Central memory CD8-positive, alpha-beta T cell (primary cell): ENCODE measurements at places on chromosomes 13 and 19.

DNA sequence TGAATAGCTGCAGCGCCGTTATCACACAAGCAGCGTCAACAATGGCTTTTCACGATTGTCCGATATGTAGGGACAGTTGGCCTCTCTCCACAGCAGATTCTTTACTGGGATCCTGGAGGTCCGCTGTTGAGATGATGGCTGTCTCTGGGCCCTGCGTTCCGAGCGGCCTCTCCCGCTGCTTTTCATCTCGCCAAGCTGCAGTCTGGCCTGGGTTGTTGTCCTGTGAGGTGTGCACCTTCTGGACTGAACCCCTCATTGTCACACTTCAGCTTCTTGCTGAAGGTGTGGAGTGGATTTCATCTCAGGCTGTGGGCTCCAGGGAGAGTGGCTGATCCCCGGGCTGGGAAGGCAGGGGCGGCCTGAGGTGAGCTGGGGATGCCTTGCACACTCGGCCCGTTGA, 9.6 kb downstream of the UPF1 start:
- H3K4me1 ChIP-seq = peaks cover 89% of the 10 kb centered on the region
- peaks cover 31% of the 10 kb centered on the region for H3K36me3 ChIP-seq
- H3K27me3 ChIP-seq = no peaks in the 10 kb centered on the region
- no peak for DNase-seq
- H3K4me3 ChIP-seq = peak overlapping the region; percentile 50

GRCh38 chr13:84951128-84951527, 848.1 kb downstream of the SLITRK6 start:
- no peaks in the 10 kb centered on the region for H3K27me3 ChIP-seq
- H3K36me3 ChIP-seq = peaks cover 2% of the 10 kb centered on the region
- no peak overlapping the region for H3K4me3 ChIP-seq
- H3K27ac ChIP-seq = no peak overlapping the region
- no peak for DNase-seq

GRCh38 chr13:23778879-23779278, 110.3 kb downstream of the MIPEP start:
- H3K4me3 ChIP-seq = no peak overlapping the region
- H3K36me3 ChIP-seq = no peaks in the 10 kb centered on the region
- no peak overlapping the region for H3K27ac ChIP-seq
- peaks cover 6% of the 10 kb centered on the region for H3K4me1 ChIP-seq
- DNase-seq = no peak

GRCh38 chr19:8609279-8610040, 1.1 kb downstream of the ADAMTS10 start:
- peak overlapping the region; percentile 87 for H3K4me3 ChIP-seq
- DNase-seq = no peak
- peaks cover 35% of the 10 kb centered on the region for H3K4me1 ChIP-seq
- peak overlapping the region; percentile 58 for H3K27ac ChIP-seq
- peaks cover 2% of the 10 kb centered on the region for H3K36me3 ChIP-seq

- peaks cover 27% of the 10 kb centered on the region for H3K4me1 ChIP-seq
- no peaks in the 10 kb centered on the region for H3K27me3 ChIP-seq
- DNase-seq = no peak
- H3K36me3 ChIP-seq = peaks cover 38% of the 10 kb centered on the region
- no peak overlapping the region for H3K4me3 ChIP-seq
- peak overlapping the region; percentile 94 for H3K27ac ChIP-seq
Observed at GRCh38 chr19:542173-542866, 1.5 kb upstream of the GZMM start.

- no peaks in the 10 kb centered on the region for H3K36me3 ChIP-seq
- H3K4me1 ChIP-seq = no peaks in the 10 kb centered on the region
- H3K4me3 ChIP-seq = no peak overlapping the region
Observed at GRCh38 chr13:61358599-61358998, 57.0 kb downstream of the PCDH20 start.

DNA sequence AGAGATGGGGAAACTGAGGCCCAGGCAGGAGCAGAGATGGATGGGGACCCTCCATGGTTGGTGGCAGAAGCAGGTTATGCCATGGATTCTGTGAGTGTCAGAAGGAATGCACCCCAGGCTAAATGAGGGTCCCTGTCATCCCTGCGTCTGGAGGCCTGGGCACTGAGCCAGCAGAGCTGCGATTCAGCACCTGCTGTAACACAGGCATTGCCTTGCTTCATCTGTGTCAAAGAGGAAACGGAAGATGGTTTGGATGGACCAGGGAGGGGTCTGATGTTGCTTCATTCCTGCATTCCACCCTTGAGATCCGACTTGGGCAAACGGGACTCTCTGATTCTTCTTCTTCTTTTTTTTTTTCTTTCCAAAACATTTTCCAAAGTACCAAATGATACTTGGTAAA, 1.2 kb downstream of the C5AR1 start:
- DNase-seq = no peak
- no peaks in the 10 kb centered on the region for H3K4me1 ChIP-seq
- H3K27me3 ChIP-seq = peaks cover 38% of the 10 kb centered on the region

GRCh38 chr13:45224176-45224575, 23.3 kb upstream of the KCTD4 start:
- H3K4me3 ChIP-seq = no peak overlapping the region
- DNase-seq = no peak
- peaks cover 6% of the 10 kb centered on the region for H3K36me3 ChIP-seq
- H3K27me3 ChIP-seq = no peaks in the 10 kb centered on the region
- no peaks in the 10 kb centered on the region for H3K4me1 ChIP-seq
- H3K27ac ChIP-seq = no peak overlapping the region

GRCh38 chr13:41512441-41512840, 55.1 kb downstream of the RGCC start:
- no peak overlapping the region for H3K4me3 ChIP-seq
- DNase-seq = no peak
- no peaks in the 10 kb centered on the region for H3K27me3 ChIP-seq
- peak overlapping the region; percentile 57 for H3K27ac ChIP-seq
- H3K36me3 ChIP-seq = peaks cover 2% of the 10 kb centered on the region
- no peaks in the 10 kb centered on the region for H3K4me1 ChIP-seq

DNA sequence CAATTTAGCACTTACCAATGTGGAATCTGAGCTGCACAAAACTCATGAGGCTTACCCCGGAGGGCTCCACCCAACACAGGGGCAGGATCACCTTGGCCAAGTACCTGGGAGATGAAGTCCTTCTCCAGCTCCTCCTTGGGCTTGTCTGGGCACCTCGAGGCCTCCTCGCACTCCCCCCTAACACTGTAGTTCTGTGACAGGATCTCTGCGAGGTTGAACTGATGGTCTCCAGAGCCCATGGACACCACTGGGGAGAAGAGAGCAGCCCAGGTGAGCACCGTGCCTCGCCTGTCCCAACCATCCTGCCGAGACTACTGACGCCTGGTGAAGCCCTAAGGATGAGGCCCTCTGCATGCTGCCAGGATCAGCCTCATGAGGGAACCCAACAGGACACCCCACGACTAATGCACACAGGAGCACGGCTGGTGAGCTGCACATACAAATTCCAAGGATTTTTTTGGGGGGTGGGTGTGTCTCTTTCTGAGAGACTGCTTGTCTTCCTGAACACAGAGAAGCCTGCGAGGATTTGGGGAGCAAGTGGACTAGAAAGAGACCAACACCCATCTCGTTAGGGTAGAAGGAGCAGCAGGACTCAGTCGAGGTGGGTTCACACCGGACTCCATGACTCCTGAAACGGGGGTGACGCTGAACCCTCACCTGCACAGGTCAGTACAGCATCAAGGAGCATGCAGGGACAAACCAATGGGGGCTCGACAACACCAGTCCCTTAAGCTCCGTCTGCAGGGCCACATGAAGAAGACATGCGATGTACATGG, 10.1 kb downstream of the MIER2 start:
- H3K36me3 ChIP-seq = peaks cover 11% of the 10 kb centered on the region
- DNase-seq = no peak
- no peak overlapping the region for H3K27ac ChIP-seq
- peaks cover 17% of the 10 kb centered on the region for H3K4me1 ChIP-seq
- H3K27me3 ChIP-seq = no peaks in the 10 kb centered on the region
- H3K4me3 ChIP-seq = no peak overlapping the region

DNA sequence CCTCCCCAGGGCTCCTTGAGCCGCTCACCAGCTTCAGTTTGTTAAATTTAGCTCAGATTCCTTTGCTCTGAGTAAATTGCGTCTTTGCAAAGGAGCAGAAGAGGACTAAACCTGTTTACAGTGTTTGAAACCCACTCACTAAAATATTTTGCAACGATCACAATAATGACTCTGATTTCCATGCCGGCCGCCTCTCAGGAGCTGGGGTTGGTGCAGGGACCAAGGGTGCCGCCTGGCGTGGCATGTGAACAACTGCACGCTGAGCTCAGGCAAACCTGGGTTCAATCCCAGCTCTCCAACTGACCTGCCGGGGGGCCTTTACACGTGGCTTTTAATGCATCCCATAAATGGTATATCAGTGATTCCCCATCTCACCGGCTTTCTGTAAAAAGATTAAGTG, 68.7 kb upstream of the CACNA1A start:
- no peaks in the 10 kb centered on the region for H3K4me1 ChIP-seq
- DNase-seq = no peak
- H3K27ac ChIP-seq = no peak overlapping the region
- no peak overlapping the region for H3K4me3 ChIP-seq

- H3K36me3 ChIP-seq = no peaks in the 10 kb centered on the region
- no peak overlapping the region for H3K4me3 ChIP-seq
- no peaks in the 10 kb centered on the region for H3K4me1 ChIP-seq
- H3K27ac ChIP-seq = no peak overlapping the region
Observed at GRCh38 chr13:35722458-35723052, 246.1 kb upstream of the MAB21L1 start.

DNA sequence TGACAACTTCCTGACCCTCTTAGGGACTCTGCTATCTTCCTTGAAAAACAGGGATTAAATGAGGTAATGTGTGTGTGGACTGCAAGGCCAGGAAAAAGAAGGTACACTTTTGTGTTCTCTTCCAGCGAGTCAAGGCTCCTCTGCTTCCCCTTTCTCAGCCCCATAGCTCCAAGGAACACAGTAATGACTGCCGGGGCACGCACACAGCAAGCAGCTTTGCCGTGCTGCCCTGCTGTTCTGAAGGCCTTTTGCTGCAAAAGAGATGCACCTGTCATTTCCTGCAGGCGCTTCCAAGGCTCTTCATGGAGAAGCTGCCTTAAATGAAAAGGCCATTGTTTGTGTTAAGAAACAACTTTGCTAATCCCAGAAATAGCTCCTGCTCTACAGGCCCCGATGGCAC, 84.6 kb downstream of the CYSLTR2 start:
- H3K27me3 ChIP-seq = peaks cover 1% of the 10 kb centered on the region
- no peak for DNase-seq
- H3K36me3 ChIP-seq = no peaks in the 10 kb centered on the region
- H3K4me1 ChIP-seq = no peaks in the 10 kb centered on the region
- no peak overlapping the region for H3K4me3 ChIP-seq
- H3K27ac ChIP-seq = no peak overlapping the region

DNA sequence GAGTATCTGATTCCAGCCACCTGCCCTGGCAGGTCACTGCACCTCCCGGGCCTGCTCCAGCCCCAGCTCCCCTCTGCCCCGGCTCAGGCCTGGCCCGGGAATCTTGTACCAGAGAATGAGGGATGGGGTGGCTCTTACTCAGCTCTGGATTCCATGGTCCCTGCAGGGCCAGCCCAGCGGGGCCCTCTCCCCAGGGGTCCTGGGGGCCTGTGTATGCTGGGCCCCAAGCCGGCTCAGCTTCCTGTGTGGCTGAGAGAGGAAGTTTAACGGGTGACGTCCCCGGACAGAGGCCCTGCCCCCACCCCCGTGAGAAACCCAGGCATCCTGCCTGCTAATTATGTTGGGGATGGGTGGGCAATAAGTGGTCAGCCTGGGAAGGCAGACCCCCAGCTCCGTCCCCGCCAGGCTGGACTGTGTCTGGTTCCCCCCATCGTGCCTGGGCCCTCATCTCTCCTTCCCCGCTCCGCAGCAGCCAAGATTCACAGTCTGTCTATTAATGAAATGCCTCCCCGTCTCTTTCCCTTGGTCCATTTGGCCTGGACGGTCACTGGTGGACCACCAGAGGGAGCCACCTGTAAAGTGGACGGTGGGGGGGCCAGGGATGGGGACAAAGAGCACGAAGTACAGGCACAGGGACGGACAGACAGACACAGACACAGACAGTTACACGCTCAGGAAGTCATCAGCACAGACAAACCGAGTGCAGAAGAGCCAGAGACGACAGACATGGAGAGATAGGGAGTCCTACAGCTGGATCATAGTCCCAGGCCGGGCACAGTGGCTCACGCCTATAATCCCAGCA, at the start of gene DENND1C:
DENND1C (minus strand) TSS at position 247 of the 802 bp plus-strand sequence; CDS start at position 155, 92 bp downstream.
- H3K36me3 ChIP-seq = peaks cover 23% of the 10 kb centered on the region
- peaks cover 39% of the 10 kb centered on the region for H3K4me1 ChIP-seq
- H3K4me3 ChIP-seq = peak within 1 kb of the TSS; percentile 80
- no peaks in the 10 kb centered on the region for H3K27me3 ChIP-seq
- DNase-seq = peak; percentile 43

GRCh38 chr19:927780-928401, 2.1 kb downstream of the ARID3A start:
- peak overlapping the region; percentile 27 for H3K4me3 ChIP-seq
- H3K27ac ChIP-seq = no peak overlapping the region
- H3K4me1 ChIP-seq = peaks cover 8% of the 10 kb centered on the region
- no peaks in the 10 kb centered on the region for H3K27me3 ChIP-seq
- H3K36me3 ChIP-seq = peaks cover 4% of the 10 kb centered on the region
- no peak for DNase-seq

- no peak for DNase-seq
- H3K36me3 ChIP-seq = no peaks in the 10 kb centered on the region
- H3K4me1 ChIP-seq = no peaks in the 10 kb centered on the region
- H3K27me3 ChIP-seq = no peaks in the 10 kb centered on the region
Observed at GRCh38 chr13:106987427-106987785, 419.5 kb upstream of the ARGLU1 start.

DNA sequence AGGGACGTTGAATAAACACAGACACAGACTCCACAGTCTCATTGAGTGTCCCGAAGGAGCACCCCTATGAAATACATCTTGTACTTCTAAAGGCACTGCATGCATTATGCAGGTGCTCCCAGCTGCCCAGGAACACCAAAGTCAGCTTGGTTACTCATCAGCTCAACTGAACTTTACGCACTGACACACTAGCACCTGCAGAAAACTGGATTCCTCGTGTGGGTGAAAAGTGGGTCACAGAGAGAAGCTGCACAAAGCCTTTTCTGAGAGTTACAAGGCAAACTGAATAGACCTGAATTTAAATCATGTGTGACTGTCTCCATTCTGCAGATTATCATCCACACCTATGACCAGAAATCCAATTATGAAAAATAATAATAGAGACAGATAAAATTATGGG, 527.5 kb upstream of the NBEA start:
- no peaks in the 10 kb centered on the region for H3K4me1 ChIP-seq
- H3K27me3 ChIP-seq = no peaks in the 10 kb centered on the region
- no peak overlapping the region for H3K4me3 ChIP-seq
- no peak for DNase-seq
- no peak overlapping the region for H3K27ac ChIP-seq
- H3K36me3 ChIP-seq = no peaks in the 10 kb centered on the region

GRCh38 chr13:108214441-108215271, 680 bp downstream of the LIG4 start:
- peak overlapping the region; percentile 77 for H3K4me3 ChIP-seq
- H3K36me3 ChIP-seq = peaks cover 27% of the 10 kb centered on the region
- H3K4me1 ChIP-seq = peaks cover 22% of the 10 kb centered on the region
- no peaks in the 10 kb centered on the region for H3K27me3 ChIP-seq
- H3K27ac ChIP-seq = peak overlapping the region; percentile 88
- DNase-seq = no peak

- DNase-seq = no peak
- no peaks in the 10 kb centered on the region for H3K36me3 ChIP-seq
- no peak overlapping the region for H3K27ac ChIP-seq
- no peak overlapping the region for H3K4me3 ChIP-seq
- H3K4me1 ChIP-seq = no peaks in the 10 kb centered on the region
Observed at GRCh38 chr13:90884066-90884465, 463.4 kb upstream of the MIR17HG start.

- DNase-seq = no peak
- peaks cover 58% of the 10 kb centered on the region for H3K4me1 ChIP-seq
- no peaks in the 10 kb centered on the region for H3K27me3 ChIP-seq
- H3K27ac ChIP-seq = peak overlapping the region; percentile 99
- H3K36me3 ChIP-seq = peaks cover 26% of the 10 kb centered on the region
- peak overlapping the region; percentile 99 for H3K4me3 ChIP-seq
Observed at GRCh38 chr19:48963371-48964204, 1.5 kb upstream of the FTL start.
